ENCODE measurements at places on chromosomes 16 and 17.

- DNase-seq = no peak
Observed at GRCh38 chr17:32693194-32693897, 183.6 kb downstream of the MYO1D start.

- DNase-seq = peak; percentile 43
Observed at GRCh38 chr17:64004903-64005733, 7.0 kb downstream of the PRR29 start.

- DNase-seq = peak; percentile 88
Observed at GRCh38 chr17:82105882-82106687, 8.0 kb upstream of the FASN start.

DNA sequence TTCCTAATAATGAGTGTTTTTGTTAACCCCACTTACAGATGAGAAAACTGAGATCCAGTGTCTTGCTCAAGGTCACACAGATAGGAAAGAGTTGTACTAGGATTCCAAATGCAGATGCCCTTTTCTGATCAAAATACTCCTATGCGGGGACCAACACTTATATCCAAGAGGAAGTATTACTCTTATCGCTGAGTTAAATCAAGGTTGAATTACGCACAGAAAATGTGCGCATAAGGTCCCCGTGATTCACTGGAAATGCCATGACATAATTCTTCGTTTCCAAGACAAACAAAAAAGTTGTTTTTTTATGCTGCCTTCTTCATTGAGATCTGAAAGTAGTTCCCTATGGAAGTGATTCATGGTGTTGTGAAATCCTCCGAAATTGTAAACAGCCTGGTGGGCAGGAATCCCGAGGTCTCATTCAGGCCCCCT lies 463.8 kb upstream of the HSBP1 start:
- no peak for DNase-seq

DNA sequence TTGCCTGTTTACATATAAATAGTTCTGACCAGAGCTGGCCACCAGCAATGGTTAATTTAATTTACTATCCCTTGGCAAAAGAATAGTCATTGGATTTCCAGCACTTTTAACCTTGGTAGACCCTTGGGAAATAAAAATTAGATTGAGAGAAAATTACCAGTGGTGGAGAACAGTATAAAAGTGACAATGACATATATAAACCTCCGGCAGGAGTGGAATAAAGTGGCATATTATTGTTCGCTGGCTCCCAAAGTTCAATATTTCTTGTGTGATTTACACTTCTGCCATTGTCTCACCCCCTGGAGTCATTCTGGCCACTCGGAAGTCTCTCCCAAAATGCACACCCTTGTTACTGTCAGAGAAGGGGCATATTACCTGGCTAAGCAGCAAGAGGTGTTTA lies 347.7 kb downstream of the NPIPA8 start:
- no peak for DNase-seq

- DNase-seq = no peak
Observed at GRCh38 chr17:78044280-78044835, 84.2 kb downstream of the TMC6 start.

DNA sequence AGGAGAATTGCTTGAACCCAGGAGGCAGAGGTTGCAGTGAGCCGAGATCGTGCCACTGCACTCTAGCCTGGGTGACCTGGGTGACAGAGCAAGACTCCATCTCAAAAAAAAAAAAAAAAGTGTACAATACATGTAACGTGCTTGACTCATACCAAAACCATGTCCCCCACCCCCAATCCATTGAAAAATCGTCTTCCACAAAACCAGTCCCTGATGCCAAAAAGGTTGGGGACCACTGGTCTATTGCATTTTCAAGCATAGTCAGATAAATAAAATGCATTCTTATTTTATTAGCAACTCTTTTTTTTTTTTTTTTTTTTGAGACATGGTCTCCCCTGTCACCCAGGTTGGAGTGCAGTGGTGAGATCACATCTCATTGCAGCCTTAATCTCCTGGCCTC lies 52.1 kb downstream of the COPRS start:
- DNase-seq = no peak

DNA sequence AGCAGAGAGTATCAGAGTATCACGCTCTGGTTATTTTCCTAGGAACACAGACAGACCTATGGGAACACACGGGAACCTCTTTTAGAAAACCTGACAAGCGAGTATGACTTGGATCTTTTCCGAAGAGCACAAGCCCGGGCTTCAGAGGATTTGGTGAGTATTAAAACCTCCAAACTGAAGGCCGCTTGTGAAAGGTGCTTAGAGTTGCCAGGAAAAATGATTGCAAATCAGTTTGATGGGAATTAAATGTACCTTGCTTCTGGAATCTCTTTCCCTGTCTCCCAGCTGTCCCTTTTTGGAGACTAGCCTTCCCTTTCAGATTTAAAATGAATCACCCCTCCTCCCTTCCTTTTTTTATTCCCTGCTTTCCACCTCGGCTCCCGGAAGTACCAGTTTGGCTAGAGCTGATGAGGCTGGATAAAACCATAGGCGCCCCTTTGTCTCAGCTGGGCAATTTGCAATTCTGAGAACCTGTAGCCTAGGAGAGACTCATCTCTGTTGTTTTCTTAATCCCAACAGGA lies 27.3 kb downstream of the KAT7 start:
- DNase-seq = no peak

GRCh38 chr17:48290378-48290777 lies 139.6 kb downstream of the SKAP1 start:
- DNase-seq = no peak

DNA sequence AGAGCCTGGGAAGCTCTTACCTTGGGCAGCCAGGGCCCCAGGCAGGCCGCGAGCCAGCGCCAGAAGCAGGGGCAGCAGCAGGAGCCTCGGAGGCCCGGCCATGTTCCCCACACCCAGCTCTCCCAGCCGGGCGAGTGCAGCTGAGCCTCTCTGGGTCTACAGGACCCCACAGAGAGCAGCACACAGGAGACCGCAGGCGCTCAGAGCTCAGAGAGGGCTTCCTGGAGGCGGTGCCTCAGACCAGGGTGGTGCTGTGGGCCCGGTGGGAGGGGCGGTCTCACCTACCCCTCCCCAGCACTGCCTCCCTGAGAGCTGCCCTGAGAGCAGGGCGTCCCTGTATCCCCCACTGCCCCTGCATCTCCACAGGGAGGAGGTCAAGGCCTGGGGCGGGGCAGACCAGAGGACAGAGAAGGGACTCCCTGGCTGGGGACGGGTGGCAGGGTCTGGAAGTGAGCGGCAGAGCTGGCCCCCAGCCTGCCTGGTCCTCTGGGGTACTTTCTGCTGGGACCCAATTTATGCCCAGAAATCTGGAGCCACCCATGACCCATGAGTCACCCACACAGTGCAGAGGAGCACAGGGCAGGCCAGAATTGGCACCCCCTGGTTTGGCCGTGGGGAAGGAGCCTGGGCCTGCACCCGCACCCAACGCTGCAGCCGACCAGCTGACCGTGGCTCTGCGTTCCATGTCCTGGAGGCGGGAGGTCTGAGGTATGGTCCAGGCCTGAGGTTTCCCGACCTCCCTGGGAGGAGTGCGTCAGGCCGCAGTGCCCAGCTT lies at the start of gene CD7:
TSS of gene CD7 (minus strand) at position 215 of the 775 bp plus-strand sequence. CDS start at position 102, 113 bp downstream.
- DNase-seq = peak; percentile 88

DNA sequence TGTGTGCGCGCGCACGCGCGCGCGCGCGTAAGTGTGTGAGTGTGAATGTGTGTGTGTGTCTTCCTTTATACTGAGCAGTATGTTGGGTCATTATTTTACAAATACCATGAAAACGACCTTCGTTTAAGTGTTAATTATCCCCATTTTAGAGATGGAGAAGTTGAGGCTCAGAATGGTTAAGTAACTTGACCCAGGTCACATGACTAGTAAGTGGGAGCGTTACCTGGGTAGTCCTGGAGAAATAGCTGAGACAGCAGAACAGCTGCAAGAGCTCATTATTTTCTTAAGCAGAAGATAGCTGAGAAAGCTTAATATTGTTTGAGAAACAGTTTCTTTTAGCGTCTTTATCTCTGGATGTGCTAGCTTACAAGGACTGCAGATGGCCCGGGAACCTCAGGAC lies 78.8 kb downstream of the IRX3 start:
- no peak for DNase-seq

DNA sequence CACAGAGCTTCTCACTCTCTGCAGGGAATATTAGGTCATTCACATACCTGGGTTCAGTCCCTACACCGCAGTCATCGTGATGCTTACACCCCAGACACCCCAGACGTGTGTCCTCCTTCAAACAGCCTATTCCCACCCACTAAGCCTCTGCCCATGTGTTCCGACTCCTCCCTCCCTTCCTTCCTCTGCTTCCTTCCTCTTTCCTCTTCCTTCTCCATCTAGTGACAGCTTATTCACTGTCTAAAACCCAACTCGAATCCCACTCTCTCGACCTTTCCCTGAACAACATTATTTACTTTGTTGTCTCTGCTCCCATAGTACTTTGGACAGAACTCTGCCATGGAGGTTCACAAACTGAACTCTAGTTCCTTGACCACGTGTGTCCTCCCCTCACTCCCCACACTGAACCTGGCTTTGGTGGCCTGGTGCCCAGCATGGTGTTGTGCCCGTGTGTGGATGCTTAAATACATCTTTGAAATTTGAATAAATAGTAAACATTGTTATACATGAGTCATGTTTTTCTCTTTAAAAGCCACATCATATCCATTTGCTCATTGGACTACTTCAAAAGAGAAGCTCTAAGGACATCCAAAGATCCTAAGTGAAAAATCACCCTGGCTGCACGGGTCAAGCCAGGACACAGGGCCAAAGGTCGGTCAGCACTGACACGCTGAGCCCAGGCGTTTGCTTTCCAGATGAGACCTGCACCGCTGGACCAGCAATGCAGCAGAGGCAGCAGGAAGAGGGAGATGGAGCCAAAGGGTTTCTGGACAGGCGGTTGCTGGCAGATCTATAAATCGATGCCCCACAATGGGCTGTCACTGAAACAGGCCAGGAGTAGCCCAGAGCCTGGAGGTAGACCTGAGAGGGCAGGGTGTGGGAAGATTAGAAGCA lies 14.1 kb upstream of the G6PC1 start:
- DNase-seq = no peak

DNA sequence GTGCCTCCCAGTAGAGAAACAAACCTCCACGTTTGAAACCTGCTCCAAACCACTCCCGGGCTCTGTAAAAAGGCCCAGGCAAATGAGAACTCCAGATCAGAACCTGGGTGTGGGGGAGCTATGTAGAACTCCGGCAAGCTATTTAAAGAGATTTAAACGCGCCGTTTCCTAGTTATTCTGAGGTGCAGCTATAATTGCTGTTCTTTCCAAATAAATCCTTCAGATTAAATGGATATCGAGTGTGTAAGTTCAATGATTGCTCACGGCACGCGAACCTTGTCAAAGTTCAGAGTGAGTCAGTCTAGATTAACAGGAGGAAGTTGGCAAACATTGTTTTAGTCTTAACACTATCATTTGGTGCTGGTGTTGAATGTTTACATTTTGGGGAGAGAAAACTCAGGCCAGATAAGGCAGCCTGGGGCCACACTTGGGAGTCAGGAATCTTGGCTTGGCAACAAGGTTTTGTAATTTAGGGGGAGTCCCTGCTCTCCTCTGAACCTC lies 92.9 kb upstream of the SALL1 start:
- DNase-seq = no peak

DNA sequence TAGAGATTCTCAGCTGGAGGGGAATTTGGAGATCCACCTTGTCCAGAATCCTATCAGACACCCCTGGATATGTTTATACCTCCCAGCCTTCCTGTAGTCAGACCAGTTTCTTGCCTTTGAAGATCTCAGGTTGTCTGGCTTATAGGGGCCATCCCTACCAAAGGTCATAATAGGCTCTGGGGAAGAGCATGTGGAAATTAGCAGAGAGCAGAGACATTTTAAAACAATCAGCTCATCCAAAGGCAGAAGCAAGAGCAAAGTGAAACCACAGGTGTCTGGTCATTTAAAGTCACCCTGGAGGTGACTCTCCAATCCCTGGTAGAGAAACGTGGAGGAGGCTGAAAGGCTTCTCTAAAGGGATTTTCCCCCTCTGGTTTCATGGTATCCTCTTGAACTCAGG lies 299.3 kb upstream of the EEF2KMT start:
- no peak for DNase-seq

GRCh38 chr16:79849119-79849518 lies 248.6 kb upstream of the MAF start:
- no peak for DNase-seq

- no peak for DNase-seq
Observed at GRCh38 chr16:53803998-53804397, 100.0 kb downstream of the FTO start.

- DNase-seq = no peak
Observed at GRCh38 chr17:42310787-42311215, 22.5 kb downstream of the STAT5A start.

GRCh38 chr17:48487221-48487620 lies 43.6 kb downstream of the HOXB1 start:
- DNase-seq = no peak

- no peak for DNase-seq
Observed at GRCh38 chr16:46980926-46981325, 7.5 kb upstream of the DNAJA2 start.

DNA sequence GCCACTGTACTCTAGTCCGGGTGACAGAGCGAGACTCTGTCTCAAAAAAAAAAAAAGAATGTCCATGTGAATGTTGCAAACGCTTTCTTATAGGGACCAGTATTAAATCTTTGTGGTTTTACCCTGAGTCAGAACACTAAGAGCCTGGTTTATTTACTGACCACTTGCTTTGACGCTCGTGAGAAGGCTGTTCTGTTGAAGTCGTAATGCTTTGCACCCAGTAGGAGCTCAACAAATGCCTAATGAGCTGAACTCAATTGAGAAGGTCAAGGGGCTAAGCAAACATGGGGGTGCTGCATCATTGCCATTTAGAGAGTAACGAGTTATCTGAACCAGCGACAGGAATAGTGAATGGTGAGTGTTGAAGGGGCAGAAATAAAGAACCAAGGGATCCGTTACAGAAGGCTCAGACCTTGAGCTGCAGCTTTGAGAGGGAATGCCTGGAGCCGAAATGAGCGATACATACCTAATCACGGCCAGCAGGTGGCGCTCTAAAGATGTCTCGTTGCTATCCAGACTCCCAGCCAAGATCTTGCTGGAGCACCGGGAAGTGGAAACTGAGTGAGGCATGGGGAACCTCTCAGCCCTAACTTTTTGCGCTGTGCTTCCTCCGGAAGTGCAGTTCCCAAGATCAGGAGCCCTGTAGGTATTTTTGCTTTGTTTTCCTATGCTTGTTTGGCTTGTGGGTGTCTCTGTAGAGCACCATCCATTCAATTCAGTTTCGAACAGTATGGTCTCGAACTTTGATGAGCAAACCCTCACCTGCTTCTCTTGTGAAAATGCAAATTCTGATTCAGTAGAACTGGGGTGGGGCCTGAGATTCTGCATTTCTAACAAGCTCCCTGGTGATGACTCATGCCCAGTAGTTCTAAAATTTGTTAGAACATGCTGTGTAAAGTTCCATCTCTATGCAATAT lies 12.6 kb upstream of the RNF222 start:
- DNase-seq = peak; percentile 89

GRCh38 chr16:78894886-78895285 lies 705.7 kb downstream of the MAF start:
- DNase-seq = no peak
